ENCODE measurements at places on chromosomes 6 and 20.
A peak's percentile ranks its signal among the peaks of the same experiment; 100 is the strongest.

DNA sequence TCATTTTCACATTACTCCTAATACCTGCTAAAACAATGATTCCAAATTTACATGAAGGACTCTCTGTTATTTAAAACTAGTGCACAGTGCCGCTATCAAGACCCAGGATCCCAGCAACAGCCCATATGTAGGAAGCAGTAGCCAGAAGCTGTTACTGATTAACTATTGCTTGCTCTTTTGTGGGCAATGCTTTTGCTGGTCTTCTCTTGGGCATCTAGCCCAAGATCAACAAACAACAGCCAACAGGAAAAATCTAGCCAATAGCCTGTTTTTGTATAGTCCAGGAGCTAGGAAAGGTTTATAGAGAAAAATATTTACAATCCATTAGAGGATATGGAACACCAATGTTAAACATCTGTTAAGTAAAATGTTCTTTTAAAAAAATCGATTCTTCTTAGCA is 22.1 kb upstream of the TENT5A start:
- H3K36me3 ChIP-seq: no peaks in the 10 kb centered on the region
- no peaks in the 10 kb centered on the region for H3K27me3 ChIP-seq
- no peak overlapping the region for H3K27ac ChIP-seq
- H3K4me3 ChIP-seq: no peak overlapping the region
- no peaks in the 10 kb centered on the region for H3K4me1 ChIP-seq

GRCh38 chr6:156146891-156147290 is 630.3 kb upstream of the ARID1B start:
- no peaks in the 10 kb centered on the region for H3K4me1 ChIP-seq
- H3K4me3 ChIP-seq: no peak overlapping the region
- H3K27ac ChIP-seq: no peak overlapping the region

GRCh38 chr6:81751388-81752083 is 945 bp downstream of the TENT5A start:
- peak overlapping the region; percentile 68 for H3K4me3 ChIP-seq
- no peaks in the 10 kb centered on the region for H3K27me3 ChIP-seq
- peak; percentile 87 for DNase-seq
- H3K4me1 ChIP-seq: peaks cover 36% of the 10 kb centered on the region
- no peaks in the 10 kb centered on the region for H3K36me3 ChIP-seq
- H3K27ac ChIP-seq: peak overlapping the region; percentile 93

DNA sequence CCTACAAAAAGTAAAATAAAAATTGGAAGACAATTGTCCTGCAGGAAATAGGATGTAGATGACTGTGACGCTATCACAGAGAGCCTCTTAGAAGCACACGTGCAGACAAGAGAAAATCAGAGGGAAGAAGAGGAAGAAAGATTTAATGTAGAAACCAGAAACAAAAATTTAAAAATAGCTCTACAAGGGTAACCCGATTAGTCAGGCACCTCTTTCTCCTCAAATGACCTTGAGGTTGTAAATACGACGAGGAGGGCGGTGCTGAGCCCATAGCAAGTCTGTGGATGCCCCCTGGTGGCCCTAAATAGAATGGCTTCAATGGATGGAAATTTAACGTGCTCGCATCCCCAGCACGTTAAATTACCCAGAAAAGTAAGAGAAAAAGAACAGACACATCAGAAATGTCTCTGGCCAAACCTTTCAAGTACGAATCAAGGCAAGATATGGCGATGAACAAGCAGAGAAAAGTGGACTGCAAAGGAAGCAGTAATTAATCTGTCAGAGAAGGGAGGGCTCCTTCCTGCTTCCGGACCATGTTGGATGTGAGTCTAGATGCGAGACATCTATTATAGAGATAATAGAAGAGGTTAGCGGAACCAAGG is 4.2 kb upstream of the PRPH2 start:
- no peaks in the 10 kb centered on the region for H3K36me3 ChIP-seq
- peak overlapping the region; percentile 55 for H3K4me3 ChIP-seq
- H3K4me1 ChIP-seq: peaks cover 16% of the 10 kb centered on the region
- peak; percentile 75 for DNase-seq
- H3K27ac ChIP-seq: peak overlapping the region; percentile 43

- peak overlapping the region; percentile 0 for H3K4me3 ChIP-seq
- H3K27me3 ChIP-seq: no peaks in the 10 kb centered on the region
- no peaks in the 10 kb centered on the region for H3K36me3 ChIP-seq
- H3K4me1 ChIP-seq: peaks cover 24% of the 10 kb centered on the region
- DNase-seq: peak; percentile 95
Observed at GRCh38 chr6:4358414-4359107, 223.2 kb upstream of the ECI2 start.

GRCh38 chr6:30748851-30749540 is 4.6 kb upstream of the IER3 start:
- H3K4me3 ChIP-seq: no peak overlapping the region
- peak overlapping the region; percentile 73 for H3K27ac ChIP-seq
- no peaks in the 10 kb centered on the region for H3K36me3 ChIP-seq

- H3K4me1 ChIP-seq: peaks cover 42% of the 10 kb centered on the region
- H3K27ac ChIP-seq: peak overlapping the region; percentile 67
- H3K36me3 ChIP-seq: no peaks in the 10 kb centered on the region
- no peak overlapping the region for H3K4me3 ChIP-seq
- H3K27me3 ChIP-seq: no peaks in the 10 kb centered on the region
- no peak for DNase-seq
Observed at GRCh38 chr20:10591946-10592521, 81.8 kb downstream of the JAG1 start.

DNA sequence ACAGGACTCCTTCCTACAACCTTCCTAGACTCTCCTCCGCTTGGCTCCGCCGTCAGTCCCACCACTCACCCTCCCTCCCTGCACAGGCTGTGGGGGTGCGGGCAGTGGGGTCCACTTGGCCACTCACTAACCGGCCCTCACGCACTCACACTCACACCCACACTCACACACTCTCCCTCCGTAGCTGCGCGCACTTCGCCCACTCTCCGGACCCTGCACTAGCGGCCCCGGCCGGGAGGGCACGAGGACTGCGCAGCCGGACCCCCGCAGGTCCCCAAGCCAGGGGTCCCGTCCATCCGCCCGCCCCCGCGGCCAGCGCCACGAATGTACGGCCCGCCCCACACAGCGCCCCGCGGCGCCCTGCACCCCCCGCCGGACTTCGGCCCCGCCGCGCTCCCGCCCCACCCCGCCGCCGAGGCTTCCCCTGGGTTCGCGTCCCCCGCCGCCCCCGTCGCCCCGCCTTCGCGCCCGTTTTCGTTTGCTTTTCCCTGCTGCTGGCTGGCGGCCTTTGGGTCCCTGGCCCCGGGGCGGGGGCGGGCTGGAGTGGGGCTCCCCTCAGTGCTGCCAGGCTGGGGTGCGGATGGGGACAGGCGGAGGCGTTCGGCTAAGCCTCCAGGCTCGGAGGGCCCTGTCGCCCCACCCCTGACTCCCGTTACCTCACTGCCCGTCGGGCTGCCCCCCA is 23.0 kb upstream of the SLC22A7 start:
- H3K27me3 ChIP-seq: peaks cover 27% of the 10 kb centered on the region
- DNase-seq: no peak

DNA sequence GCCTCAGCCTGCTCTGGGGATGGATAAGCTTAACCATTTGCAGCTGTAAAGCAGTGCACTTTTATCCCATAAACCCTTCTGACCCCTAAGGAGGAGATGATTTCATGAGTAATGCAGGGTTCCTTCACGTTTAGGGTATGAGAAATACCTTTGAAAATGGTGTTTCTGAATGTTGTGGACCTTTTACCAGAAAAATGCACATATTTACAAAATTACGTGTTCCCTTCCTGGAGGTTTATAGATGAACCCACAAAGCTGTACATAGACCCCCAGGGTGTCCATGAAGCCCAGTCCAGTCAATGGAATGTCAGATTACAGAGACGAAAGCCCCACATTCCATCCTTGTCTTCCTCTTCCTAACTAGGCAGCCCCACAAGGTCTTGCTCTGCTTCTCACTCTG is 78.6 kb upstream of the INSM1 start:
- no peak overlapping the region for H3K4me3 ChIP-seq
- no peak for DNase-seq
- H3K4me1 ChIP-seq: no peaks in the 10 kb centered on the region
- H3K27ac ChIP-seq: no peak overlapping the region

DNA sequence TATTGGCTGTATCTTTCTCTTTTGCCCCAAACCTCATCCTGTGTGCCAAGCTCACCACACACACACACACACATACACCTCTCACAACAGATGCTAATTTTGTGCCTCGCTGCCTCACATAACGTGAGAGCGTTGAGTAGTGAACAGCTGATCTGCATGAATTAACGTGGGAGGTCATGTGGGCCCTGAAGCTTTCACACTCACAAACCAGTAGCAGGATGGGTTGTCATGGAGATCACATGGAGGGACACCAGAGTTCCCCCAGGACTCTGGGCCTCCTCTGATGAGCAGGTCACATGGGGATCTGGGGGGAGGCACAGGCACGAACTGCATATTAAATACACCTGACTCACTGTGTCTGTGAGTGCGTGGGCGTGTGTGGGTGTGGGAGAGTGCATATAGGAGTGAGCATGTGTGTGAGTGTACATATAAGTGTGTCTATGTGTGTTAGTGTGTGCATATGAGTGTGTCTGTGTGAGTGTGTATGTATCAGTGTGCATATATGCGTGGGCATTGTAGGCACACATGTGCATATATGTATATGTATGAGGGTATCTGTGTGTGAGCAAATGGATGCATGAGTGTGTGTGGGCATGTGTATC is 62.7 kb upstream of the SULF2 start:
- no peak overlapping the region for H3K4me3 ChIP-seq
- H3K4me1 ChIP-seq: peaks cover 30% of the 10 kb centered on the region
- H3K27ac ChIP-seq: no peak overlapping the region
- peaks cover 17% of the 10 kb centered on the region for H3K27me3 ChIP-seq
- no peaks in the 10 kb centered on the region for H3K36me3 ChIP-seq

DNA sequence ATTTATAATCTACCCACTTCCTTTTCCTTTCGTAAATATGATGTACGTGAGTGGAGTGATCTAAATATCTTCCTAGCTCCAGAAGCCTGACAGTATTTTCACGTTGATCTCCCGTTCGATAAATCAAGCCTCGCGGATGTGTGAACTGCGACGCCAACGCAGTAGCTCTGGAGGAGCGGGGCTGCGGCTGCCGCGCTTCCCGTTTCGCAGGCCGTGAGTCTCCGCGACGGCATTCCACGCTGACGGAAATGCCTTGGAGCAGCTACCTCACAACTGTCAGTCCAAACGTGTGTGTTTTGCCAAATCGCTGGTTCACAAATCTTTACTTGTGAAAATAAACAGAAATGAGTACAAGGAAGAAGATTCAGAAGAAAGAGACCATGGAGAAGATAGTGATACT is 41.2 kb downstream of the BTBD3 start:
- DNase-seq: no peak
- H3K4me3 ChIP-seq: no peak overlapping the region
- no peaks in the 10 kb centered on the region for H3K27me3 ChIP-seq

Data from suprapubic skin (tissue), 4 donors.